ENCODE measurements at places on chromosomes 11 and 22. TPM values are rescaled to one million over a fixed set of nuclear protein-coding genes. Genes with fewer than 3 reads are reported as not detected.

Gene CUL5
- 32.5 TPM for polyA plus RNA-seq

Gene CCDC88B
- polyA plus RNA-seq, result 13.6 TPM

Gene UPK3A
- not detected for polyA plus RNA-seq

Gene APOL3
- polyA plus RNA-seq, result 22.1 TPM

Gene MED17
- polyA plus RNA-seq, result 32.1 TPM

Gene COX8A
- polyA plus RNA-seq, result 817 TPM

Gene GGTLC3
- polyA plus RNA-seq, result not detected

Gene A4GALT
- 2.2 TPM for polyA plus RNA-seq

Gene GP1BB
- polyA plus RNA-seq, result not detected

Gene MFRP
- not detected for polyA plus RNA-seq

Gene GRIK4
- 0.80 TPM for polyA plus RNA-seq

Gene GNAZ
- 0.19 TPM for polyA plus RNA-seq

Gene ANO5
- 3.1 TPM for polyA plus RNA-seq

Gene CCDC86
- polyA plus RNA-seq, result 86.0 TPM

Gene IFTAP
- 0.80 TPM for polyA plus RNA-seq

Gene RASSF10
- polyA plus RNA-seq, result not detected

Gene NELL1
- polyA plus RNA-seq, result not detected

Gene ART5
- polyA plus RNA-seq, result not detected

Gene KIF18A
- polyA plus RNA-seq, result 27.4 TPM

Gene VPREB1
- not detected for polyA plus RNA-seq

Gene CTSD
- 43.4 TPM for polyA plus RNA-seq

Gene PNPLA5
- not detected for polyA plus RNA-seq

Gene CD3E
- polyA plus RNA-seq, result 3.8 TPM

Gene NCR3LG1
- not detected for polyA plus RNA-seq

Gene GRK3
- 3.1 TPM for polyA plus RNA-seq

Gene ARVCF
- polyA plus RNA-seq, result 1.0 TPM

Gene CDC42BPG
- not detected for polyA plus RNA-seq

Gene SLC22A9
- not detected for polyA plus RNA-seq

Gene TSSK2
- not detected for polyA plus RNA-seq

Gene GAL
- 0.35 TPM for polyA plus RNA-seq

Gene BDNF
- not detected for polyA plus RNA-seq

Gene OLFML1
- 0.71 TPM for polyA plus RNA-seq

Gene OR10D3
- polyA plus RNA-seq, result not detected

Gene RAB38
- polyA plus RNA-seq, result 29.4 TPM
